ENCODE measurements at places on chromosomes 12 and 14. TPM values are rescaled to one million over a fixed set of nuclear protein-coding genes. Genes with fewer than 3 reads are reported as not detected.

The POU6F1 gene
- total RNA-seq, result 6.3 TPM

DNA sequence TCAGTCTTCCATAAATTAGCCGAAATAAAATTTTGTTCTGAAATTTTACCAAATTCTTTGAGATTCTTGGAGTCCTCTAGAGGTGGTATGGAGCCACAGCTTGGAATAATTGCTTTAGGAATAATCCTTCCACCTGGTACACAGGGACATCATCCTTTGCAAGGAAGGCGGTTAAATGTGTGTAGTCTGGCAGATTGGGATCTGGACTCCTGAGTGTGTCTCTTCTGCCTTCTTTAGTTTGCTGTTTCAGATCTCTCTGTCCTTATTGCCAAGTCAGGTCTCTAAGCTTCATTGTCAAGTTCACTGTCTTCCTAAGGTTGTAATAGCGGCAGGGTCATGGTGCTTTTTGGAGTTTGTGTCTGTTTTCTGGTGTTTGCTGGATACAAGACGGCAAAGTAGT lies 393.9 kb upstream of the RGS6 start:
- no peak for DNase-seq

- DNase-seq, result no peak
These were observed 209.8 kb downstream of the SPTSSA start for GRCh38 chr14:34252227-34252626.

GRCh38 chr12:13101821-13102375 lies 1.6 kb downstream of the GSG1 start:
- no peak for DNase-seq

DNA sequence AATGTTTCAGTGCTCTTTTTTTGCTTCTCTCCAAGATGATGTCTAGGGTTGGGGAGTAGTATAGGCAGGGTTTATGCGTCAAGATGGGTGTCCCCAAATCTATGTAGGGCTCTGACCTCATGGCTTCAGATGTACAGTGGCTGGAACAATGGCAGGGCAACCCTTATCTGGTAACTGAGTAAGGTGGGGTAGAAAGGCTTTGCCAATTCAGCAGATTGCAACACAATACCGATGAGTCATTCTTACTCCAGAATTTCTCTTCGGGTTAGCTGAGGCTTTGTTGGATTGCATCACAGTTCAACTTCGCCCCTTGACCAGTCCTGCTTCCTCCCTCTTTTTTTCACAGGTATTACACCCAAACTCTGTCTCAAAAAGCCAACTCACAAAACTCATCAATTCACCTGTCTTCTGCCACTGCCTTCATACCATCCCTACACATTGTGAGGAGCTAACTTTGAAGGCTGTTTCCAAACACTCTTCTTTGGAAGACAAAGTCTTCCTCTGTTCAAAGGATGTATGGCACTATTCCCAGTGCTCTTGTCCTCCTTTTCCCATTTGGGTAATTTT lies 190.2 kb upstream of the CNOT2 start:
- no peak for DNase-seq

DNA sequence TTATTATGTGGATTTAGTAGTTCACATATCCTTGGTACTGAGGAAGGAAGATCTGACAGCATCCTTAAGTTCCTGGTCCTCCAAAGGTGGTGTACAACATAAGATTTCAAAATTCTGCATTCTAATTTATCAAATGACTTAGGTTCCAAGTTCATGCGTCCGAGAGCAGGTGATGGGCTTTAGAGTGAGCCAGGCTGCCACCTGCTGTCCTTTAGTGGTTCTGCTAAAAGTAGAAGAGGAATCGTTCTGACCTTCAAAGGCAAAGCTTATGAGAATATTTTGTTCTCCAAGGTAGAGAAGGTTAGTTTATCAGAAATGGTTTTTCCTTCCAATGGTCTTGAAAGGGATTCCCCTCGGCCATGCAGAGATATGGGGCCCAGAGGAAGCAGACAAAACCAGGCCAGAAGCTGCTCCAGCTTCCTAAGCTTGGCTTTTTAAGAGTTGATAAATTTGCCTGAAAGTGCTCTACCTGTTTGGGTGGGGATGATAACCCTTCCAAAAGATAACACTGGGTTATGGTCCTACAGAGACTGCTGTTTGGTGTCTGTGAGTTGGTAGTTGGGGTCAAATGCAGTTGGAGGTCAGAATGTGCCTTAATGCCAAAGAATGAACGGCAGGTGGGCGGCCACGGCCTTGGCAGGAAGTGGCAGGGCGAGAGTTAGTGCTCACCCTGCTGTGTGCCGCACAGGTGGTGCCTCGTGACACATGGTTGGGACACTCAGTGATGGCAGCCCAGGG lies 29.1 kb upstream of the LRTM2 start:
- no peak for DNase-seq

The KERA gene
- not detected for total RNA-seq

The SAMD15 gene
- 0.35 TPM for total RNA-seq

DNA sequence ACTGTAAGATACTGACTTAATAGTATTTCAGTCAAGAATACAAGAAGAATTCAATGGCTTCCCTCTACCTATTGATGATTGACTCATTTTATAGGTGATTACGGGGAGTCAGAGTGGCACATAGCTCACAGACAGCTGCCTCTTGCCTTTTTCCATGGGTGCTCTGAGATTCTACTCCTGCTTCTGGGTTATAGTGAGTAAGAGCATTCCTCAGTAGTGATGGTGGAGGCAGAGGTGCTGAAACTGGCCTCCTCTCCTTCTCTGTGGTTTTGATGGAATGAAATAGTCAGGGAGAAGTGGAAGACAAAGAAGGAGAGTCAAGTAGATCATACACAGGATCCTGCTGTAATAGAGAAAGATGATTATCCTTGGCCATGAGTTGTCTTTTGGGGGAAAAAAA lies 438.2 kb upstream of the FAR2 start:
- no peak for DNase-seq

The STXBP6 gene
- total RNA-seq, result 14.2 TPM

The RASSF8 gene
- total RNA-seq, result 32.8 TPM

DNA sequence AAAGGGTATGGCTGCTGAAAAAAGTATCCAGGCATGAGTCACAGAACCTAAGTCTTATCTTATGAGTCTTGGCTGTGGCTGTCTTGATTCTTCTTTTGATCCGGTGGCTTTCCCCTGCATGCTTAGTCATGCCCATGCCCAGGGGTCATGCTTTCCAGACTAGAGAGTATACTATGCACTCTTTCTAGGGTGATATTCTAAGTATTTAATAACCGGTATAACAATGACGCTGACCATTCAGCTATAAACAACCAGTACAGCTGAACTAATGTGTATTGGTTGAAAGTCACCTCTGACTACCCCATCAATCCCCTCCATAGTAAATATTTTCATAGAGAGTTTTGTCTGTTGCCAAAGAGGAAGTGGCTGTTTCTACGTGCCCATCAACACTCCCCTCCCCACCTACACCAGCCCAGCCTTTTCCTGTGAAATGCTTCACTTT lies 34.7 kb upstream of the NRXN3 start:
- no peak for DNase-seq

GRCh38 chr14:82854131-82854530 lies 1320.5 kb upstream of the SEL1L start:
- no peak for DNase-seq

DNA sequence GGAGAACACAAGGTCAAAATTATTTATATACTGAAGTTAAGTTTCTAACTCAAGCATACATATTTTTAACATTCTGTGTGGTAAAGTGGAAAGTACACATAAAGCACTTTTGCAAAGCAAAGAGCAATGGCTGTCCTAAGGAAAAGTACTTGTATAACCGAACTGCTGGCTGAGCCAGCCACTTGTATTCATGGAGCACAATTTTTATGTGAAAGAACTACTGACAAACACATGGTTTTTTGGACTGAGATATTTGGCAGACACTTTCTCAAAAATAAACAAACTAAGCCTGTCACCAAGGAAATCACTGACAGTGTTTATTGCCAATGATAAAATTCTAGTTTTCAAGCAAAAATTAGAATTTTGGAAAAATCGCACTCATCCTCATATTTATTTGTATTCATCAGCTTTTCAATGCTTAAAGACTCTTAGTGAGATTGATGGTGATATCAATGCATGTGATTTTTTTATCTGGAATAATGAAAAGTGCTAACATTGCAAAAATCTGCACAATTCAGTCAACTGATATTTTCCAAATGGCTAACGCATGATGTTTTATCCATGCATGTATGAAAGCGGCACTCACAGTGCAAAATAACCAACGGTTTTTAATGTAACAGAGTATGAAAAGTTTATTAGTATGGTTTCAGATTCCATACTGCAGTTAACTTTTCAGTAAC lies 125.3 kb downstream of the IPO8 start:
- DNase-seq, result no peak

The VPS37B gene
- 22.7 TPM for total RNA-seq

The COCH gene
- 1.5 TPM for total RNA-seq

GRCh38 chr12:48125985-48126384 lies 6.8 kb downstream of the PFKM start:
- peak; percentile 67 for DNase-seq

DNA sequence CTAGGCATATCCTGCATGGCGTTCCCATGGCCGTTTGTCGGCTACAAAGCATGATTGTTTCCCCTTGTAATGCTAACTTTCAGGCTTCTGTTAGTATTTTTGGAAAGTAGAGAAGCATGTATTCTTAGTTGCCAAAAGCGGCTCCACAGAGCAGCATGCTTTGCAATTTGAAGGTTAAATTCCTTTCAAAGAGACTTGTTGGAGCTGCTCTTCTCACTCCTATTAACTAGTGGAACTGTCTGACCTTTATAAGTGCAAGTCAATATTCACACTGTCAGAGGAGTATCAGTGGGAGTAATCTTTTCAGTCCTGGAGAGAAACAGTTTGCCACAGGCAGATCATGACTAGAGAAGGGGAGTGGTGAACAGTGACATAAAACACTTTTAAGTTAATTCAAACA lies 656.1 kb upstream of the NOVA1 start:
- DNase-seq, result no peak

DNA sequence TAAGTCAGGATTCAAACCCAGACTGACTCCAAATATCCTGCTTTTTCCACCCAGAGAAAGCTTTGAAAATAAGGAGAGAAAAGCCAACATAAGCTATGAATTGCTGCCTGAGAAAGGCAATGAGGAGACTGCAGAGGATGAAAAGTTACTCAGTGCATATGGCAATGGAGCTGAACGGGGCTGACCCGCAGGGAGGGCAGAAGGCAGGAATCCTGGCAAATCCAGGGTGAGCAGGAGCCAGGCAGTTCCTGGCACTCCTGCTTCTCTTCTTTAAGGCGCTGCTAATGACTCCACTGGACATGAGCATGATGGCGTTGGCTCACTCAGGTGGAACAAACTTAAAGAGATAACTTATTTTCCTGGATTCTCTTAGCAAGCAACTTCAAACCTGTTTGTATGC lies 95.2 kb upstream of the TMCC3 start:
- no peak for DNase-seq

DNA sequence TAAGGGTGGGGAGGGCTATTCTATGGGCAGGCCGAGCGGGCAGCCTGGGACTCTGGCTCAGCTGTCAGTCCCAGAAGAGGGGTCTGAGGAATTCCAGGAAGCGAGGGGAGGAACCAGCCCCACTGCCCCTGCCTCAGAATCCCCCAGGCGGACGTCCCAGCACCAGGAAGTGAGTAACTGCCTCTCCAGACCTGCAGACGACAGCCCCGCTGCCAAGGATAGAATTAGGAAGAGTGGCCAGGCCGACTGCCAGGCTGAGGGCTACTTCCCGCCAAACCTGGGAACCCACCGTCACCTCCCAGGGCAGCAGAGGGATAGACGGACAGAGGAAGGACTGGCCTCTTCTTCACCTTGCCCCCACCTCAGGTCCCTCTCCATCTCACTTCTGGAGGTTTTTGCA lies 6.7 kb upstream of the BDKRB2 start:
- peak; percentile 38 for DNase-seq

DNA sequence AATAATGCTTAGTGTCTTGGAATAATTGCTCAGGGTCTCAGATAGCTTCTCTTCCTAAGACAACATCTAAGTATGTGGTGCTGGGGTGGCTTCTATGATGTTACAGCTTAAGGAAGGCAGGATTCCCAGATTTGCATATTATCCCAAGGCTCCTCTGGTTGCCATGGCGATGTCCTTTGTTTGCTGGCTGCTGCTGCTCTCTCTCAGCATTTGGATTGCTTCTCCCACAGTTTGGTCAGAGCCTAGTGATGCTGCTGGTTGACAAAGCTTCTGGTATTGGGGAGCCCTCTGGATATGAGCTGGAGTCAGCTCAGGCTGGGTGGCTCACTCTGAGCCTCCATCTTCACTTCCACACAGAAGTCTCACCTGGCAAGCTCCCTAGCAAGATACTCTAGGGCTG lies 56.4 kb upstream of the FBXO33 start:
- DNase-seq, result no peak

- no peak for DNase-seq
These were observed 9.9 kb downstream of the KRT83 start for GRCh38 chr12:52311285-52311648.

The VRTN gene
- total RNA-seq, result not detected

The EPYC gene
- not detected for total RNA-seq

DNA sequence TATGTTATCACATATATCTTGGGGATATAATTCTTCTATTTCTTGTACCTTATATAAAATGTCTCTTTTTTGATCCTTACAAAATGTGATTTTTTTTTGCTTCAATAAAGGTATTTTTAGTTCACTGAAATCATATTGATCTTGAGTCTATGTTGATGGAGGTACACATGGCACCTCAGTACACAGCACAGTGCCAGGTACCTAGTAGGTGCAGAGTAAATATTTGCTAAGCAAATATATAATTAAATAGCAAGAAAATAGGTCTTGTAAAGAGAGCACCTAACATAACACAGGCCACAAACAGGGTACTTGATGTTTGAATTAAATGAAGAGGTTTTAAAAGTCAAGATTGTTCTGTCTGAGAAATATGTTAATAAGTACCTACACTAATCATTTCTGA lies 69.7 kb downstream of the CIT start:
- no peak for DNase-seq

The KLHL33 gene
- 0.31 TPM for total RNA-seq

DNA sequence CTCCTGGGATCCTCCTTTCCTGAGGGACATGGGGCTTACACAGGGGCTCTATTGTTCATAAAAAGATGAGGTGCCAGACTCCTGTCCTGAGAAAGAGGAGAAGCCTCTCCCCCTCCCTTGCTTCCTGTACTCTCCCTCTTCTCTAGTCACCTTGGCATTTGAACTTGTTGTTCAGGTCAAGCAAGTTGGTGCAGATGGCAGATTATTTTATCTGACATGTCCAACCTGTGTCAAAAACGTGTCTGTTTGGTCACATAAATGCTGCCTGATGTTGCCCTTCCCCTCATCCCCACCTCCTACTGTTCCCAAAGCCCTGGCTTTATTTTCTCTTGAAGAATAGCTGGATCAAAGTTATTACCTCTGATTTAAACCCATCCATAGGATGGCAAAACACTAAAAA lies 154.8 kb downstream of the TMX1 start:
- no peak for DNase-seq

DNA sequence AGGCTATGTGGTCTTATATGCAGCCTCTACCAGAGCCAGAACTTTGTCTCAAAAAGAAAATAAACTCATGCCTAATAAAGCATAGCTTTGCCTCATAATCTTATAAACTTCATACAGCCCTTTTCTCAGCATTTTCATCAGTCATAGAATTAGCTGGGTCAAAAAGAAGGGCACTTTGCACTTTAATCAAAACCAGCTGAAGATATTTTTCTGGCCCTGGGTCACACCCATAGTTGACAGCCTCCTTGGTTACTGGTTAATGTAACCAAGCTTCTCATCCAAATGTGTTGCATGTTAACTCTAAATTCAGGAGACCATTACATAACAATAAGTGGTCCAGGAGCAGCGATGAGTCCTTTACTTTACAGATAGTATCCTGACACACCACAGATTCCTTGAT lies 558.2 kb downstream of the FLRT2 start:
- no peak for DNase-seq

The TDRD9 gene
- 1.9 TPM for total RNA-seq

GRCh38 chr14:101687756-101688546 lies 73.6 kb upstream of the PPP2R5C start:
- DNase-seq, result no peak

Data from heart left ventricle (tissue), 16 donors.